ENCODE measurements at places on chromosomes 2 and 18. TPM values are rescaled to one million over a fixed set of nuclear protein-coding genes. Genes with fewer than 3 reads are reported as not detected.

GRCh38 chr2:48328942-48329723 lies 200.8 kb upstream of the STON1 start:
- DNase-seq: no peak

DNA sequence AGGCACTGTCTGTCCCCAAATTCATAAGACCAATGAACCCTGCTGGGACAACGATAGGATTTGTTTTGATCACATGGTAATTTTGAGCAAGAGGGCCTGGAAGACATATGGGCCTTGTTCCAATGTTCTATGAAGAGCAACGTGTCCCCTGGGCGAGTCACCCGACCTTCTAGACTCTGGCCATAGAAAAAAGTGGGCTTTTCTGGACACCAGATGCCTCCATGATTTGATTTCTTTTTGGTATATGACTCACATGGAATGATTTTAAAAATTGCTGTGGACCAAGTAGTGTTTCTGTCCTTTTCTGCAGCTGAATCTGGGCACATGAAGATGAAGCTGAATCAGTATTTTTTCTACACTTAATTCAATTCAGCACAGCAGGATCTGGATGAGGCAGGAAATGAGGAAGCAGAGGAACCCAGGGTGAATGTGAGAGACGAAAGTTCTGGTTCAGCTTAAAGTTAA lies 104.9 kb downstream of the CDC42EP3 start:
- DNase-seq: no peak

DNA sequence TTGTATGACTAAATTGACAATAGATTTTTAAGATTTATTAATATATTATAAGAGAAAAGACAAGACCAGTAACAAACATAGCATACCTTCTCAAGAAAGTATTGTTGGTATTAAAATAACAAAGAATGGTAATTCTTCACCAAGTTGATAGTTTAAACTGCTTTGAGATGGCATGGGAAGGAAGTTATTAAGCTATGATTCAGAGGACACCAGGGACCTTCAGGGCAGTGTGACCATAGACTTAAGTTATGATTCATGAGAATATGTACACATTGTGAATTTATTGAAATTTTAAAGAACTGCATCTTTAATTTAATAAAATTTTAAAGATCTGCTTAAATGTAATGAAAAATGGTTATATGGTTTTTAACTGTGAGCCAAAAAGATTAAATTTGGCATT lies 205.7 kb downstream of the DSEL start:
- no peak for DNase-seq

DNA sequence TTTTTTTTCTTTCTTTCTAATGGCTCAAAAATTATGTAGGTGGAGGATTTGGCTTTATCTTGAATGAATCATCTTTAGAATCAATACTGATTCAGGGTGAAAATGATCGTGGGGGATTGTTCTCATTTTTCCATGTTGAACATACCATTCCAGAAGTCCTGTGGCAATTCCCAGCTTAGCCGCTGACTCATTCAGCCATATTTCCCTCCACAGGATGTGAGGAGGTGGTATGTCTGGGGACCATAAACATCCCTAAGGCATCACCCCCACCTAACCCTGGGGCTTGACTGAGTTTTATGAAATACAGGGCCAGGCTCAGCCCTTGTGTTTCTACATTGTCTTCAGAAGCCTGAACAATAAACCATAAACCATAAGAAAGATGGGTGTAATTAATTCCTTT lies 92.7 kb upstream of the FN1 start:
- no peak for DNase-seq

- no peak for DNase-seq
Measured at GRCh38 chr2:47048801-47049480, 106.2 kb downstream of the STPG4 start.

- DNase-seq: no peak
Measured at GRCh38 chr2:28702415-28702861, 49.2 kb upstream of the PPP1CB start.

GRCh38 chr2:19893520-19894133 lies 8.2 kb downstream of the TTC32 start:
- DNase-seq: no peak

- no peak for DNase-seq
Measured at GRCh38 chr2:106161938-106162820, 31.9 kb downstream of the UXS1 start.

DNA sequence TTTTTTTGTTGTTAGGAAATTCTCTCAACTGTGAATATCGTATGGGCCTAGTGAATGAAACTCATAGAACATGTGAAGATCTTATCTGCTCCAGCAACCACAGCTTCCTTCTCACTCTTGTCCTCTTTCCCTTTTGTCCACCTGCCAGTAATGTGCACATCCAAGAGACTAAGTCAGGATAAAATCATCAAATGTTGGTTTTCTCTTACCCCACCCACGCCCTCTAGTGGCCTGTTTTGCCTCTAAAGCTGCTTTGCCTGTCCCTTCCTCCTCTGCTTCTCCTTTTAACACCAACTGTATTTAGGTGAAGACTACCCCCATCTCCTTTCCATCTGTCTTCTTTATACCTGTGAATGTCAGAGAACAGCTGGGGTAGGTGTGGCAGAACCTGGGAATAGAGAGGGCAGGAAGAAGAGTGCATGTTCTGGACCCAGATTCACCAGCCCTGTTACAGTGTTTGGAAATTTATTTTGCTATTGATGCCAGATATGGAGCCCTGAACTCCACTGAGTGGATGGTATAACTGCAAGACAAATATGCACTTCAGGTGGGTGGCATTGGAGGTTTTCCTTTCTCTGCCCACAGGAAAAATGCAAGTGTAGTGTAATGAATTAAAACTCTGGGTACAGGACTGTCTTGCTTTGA lies 8.4 kb upstream of the MGAT5 start:
- DNase-seq: peak; percentile 61

GRCh38 chr18:70454704-70455322 lies 166.0 kb downstream of the SOCS6 start:
- DNase-seq: no peak

- no peak for DNase-seq
Measured at GRCh38 chr2:65395621-65396347, 36.6 kb downstream of the SPRED2 start.

GRCh38 chr18:8991155-8991554 lies 111.3 kb upstream of the NDUFV2 start:
- DNase-seq: no peak

GRCh38 chr2:112947374-112947773 lies 30.4 kb upstream of the IL36G start:
- no peak for DNase-seq

DNA sequence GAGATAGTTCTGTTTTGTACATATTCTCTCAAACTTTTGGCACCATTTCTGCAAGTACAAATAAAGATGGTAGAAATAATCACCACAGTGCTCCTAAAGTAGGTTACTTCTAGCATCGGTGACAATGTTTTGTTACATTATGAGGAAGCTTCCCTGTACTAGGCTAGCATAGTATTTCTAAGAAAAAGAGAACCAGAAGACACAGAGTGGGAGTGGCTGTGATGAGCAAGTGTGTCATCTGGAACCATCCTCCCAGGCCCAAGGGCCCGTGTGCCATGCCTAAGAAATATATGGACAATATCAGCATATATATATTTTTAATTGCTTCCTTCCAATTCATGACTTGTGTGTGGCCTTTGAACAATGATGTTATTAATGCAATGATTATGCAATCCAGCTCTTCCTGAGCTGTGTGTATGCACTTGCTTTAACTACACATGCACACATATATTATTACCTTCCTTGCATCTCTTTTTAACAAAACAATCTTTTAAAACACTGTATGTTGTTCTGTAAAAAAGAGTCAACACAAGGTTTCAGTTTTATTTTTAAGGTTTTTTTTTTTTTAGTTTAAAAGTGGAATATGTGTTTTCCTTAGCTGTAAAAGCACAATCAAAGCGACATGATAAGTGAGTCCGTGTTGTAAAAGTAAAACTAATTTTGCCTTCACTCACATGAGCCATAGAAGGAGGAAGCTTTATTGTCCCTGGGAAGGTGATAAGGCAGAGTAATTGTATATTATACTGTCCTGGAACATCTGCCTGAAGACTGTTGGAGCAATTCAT lies 303.9 kb downstream of the ZNF407 start:
- DNase-seq: no peak

DNA sequence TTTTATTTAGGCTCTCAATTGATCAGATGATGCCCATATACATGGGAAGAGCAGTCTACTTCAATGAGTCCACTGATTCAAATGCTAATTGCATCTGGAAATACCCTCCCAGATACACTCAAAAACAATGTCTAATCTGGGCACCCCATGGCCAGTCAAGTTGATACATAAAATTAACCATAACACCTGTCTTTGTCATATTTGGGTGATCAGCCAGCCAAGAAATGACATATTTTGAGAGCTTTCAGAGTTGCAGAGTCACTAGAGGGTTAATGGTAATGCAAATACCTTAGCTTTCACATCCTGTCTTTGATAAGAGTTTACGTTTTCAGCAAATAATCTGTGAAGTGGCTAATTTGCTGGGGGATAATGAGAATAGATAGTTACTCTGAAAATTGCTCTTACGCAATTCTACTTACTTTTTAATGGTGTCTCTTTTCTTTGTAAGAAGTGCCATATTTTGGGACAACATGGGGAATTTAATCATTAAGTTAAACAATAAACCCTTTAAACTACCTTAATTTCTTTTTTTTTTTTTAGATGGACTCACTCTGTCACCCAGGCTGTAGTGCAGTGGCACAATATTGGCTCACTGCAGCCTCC lies 49.1 kb downstream of the CCDC195 start:
- DNase-seq: no peak

DNA sequence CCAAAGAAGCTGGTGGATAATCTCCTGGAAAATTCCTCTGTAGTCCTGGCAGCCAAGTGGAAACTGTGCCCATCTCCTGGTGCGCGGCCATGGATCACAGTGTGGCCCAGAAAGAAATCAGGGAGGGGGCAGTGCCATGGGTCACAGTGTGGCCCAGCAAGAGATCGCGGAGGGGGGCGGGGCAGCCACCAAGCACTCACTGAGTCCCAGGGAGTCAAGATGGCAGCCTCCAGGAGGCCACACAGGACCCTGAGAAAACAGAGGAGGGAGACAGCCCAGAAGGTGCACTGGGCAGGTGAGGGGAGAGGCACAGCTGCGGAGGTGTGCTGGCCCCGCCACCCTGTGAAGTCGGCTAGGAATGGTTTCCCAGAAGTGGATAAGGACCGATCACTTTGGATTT lies 8.1 kb upstream of the ATP6V1B1 start:
- DNase-seq: no peak

GRCh38 chr2:27076323-27076722 lies 2.1 kb upstream of the EMILIN1 start:
- DNase-seq: no peak

DNA sequence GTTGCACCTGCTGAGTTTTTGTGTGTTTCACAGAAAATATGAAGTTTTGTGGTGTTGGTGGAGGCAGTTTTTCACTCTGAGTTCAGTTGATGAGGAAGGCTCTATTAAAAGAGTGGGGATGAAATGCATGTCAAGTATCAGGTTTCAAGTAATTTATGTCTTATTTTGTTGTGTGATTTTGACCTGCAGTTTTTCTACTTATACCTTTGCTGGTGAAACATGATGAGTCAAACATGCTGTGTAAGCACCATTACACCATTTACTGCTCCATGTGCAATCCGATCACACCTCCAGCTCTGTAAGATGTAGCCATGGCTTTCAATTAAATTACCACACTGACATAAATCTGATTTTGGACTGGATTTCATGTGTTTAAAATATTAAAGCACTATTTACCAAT lies 174.5 kb upstream of the ZEB2 start:
- DNase-seq: no peak

GRCh38 chr2:225995796-225996461 lies 596.4 kb downstream of the NYAP2 start:
- no peak for DNase-seq

- DNase-seq: no peak
Measured at GRCh38 chr2:164510895-164511294, 110.4 kb downstream of the GRB14 start.

The CDH19 gene
- polyA plus RNA-seq: not detected

The SNORC gene
- not detected for polyA plus RNA-seq

The IER3IP1 gene
- polyA plus RNA-seq: 20.1 TPM

The DARS1 gene
- polyA plus RNA-seq: 135 TPM

The TNFRSF11A gene
- polyA plus RNA-seq: not detected

The COBLL1 gene
- not detected for polyA plus RNA-seq

The PLEKHH2 gene
- 0.80 TPM for polyA plus RNA-seq

The SOWAHC gene
- polyA plus RNA-seq: 0.05 TPM

The TMEM198 gene
- polyA plus RNA-seq: not detected

The TLX2 gene
- polyA plus RNA-seq: not detected

The LAMA3 gene
- polyA plus RNA-seq: not detected

The TGOLN2 gene
- 55.6 TPM for polyA plus RNA-seq

The FAHD2B gene
- 18.8 TPM for polyA plus RNA-seq

Data from naive thymus-derived CD8-positive, alpha-beta T cell (primary cell).